ENCODE measurements at places on chromosomes 5 and 9.

DNA sequence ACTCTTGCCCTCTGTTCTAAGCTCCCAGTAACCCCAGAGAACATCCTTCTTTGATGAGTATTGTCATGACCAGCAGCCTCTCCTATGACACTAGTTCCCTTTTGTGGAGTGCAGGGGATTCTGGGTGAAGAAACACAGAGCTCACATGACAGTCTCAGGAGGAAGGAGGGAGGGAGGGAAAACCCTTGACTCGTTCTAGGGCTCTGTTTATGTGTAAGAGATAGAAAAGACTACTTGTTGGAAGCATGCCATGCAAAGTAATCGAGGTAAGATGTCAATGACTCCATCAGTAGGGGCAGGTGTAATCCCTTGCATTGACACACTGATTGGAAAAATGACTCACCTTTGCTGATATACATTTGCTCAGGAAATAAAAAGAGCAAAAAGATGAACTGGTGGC is 190.2 kb upstream of the ELL2 start:
- no peak for DNase-seq

DNA sequence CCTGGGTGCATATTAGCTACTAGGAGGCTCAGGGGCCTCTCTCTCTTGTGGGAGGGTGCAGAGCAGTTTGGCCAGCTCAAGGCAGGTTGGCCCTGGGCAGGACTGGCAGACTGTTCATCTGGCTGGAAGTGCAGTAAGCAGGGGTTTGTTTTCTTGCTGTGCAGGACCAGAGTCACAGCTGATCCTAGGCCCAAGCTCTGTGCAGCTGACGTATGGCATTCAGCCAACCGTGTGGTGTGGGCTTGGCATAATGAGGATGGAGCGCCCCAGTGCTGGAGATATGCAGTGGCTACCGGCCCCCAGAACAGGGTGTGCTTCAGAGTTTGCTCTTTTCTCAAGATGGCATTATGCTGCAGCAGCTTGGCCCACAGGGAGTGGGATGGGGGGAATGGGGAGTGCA is 31.0 kb upstream of the PHF24 start:
- DNase-seq, result no peak

GRCh38 chr5:80069251-80069800 is 34.2 kb downstream of the THBS4 start:
- no peak for DNase-seq

DNA sequence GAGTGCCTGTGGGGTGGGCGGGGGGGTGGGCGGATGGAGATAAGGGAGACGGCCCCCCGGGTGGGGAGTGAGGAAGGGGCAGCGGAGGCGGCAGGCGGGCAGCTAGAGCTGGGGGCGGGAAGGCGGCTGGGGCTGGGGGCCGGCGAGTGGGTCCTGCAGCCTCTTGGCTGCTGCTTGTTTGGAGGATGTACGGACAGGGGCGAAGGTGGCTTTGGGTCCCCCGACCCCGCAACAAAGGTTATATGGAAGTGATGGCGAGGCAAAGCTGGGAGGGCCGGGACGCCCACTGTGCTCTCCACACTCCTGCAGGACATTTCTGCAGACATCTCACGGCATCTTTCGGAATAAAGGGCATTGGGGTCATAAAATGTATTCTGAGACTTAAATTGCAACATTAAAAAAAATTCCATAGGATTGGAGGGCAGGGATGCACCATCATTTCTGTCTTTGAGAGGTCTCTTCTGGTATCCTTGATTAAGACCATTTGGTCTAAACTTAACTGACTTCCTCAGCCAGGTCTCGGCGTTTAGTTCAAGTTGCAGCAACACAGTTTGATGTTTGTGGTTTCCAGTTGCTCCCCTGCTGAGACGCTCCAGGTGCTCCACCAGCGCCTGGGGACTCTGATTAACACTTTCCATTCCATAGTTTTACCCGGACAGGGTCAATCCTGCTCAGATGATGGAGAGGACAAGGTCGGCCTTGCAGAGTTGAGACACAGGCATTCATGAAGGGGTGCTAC is 101.6 kb upstream of the SSBP2 start:
- DNase-seq, result peak; percentile 57

DNA sequence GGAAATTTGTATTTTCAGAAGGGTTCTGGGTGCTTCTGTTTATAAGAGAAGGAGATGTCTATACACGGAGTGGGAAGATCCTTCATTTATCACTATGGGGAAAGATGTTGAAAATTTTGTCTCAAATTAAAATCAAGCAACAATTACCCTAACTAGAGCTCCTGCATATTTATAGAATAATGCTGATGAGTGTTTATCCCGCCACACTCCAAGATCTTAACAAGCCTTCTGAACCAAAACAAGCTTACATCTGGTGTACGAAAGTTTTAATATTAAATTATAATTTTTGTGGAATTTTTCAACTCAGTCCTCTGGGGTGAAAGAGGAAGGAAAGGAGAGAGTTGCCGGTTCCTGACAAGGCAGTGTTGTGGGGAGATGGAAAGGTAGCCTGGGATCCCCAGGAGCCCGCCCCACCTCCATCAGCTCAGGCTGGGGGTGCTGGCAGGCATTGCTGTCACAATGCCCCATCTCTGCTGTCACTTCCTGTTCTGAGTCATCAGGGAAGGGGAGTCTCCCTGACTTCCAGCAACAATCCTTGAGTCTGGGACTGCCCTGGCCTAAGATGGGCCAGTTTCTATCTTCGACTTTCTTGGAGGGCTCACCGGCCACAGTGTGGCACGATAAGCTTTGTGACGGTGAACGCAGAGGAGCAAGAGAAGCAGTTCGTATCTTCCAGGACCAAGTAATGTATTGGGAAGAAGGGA is 64.5 kb downstream of the ERAP1 start:
- peak; percentile 68 for DNase-seq

- no peak for DNase-seq
These were observed 800.4 kb upstream of the DMAC1 start for GRCh38 chr9:8599937-8600336.

- DNase-seq, result no peak
These were observed 905.6 kb upstream of the CDH6 start for GRCh38 chr5:30287890-30288289.

DNA sequence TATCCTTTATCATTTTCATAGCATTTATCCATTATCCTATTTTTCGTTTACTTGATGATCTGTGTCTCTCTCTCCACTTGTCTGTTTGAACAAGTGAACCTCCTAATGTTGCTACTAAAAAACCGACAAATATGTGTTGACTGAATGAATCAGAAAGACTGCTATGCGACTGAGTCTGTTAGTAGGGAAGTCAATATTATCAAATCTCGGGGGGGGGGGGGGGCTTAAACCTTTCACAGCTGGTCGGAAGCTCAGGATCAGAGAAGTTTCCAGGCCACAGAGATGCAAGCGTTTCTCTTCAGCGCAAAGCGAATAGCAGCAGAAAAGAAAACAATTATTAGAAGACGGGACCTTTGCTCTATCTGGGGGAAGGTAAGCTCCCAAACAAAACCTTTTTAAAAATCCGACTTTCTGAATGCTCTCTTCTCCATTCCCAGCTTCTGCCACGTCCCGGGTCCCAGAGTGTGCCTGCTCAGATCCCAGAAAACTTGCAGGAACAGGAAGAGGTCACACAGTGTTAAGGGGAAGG is 412 bp downstream of the RIOK2 start:
- peak; percentile 61 for DNase-seq

DNA sequence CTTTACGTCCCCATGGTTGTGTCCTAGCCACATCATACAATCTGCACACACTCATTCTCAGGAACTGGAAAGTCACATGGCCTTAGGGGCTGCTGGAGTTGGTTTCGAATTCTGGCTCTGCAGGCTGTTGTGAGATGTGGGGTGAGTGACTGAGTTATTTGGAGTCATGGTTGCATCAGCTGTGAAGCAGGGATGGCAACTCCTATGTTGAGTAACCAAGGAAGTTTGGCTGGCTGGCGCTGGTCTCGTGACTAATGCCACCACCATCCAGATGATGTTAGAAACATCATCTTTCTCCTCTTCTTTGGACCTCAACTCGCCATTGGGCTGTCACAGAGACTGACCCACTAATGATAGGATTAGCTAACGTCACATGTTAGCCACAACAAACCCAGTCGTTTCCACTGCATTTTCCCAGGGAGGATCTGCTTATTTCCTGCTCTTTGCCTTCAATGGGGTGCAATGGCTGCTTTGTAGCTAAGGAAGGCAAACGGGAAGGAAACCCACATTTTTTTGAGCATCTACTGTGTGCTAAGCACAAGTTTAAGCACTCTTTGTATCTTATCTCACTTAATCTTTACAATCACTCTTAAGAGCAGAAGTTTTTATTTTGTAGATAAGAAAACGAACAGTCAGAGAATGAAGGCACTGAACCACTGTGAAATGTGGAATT is 78.1 kb upstream of the UBTD2 start:
- DNase-seq, result peak; percentile 95

DNA sequence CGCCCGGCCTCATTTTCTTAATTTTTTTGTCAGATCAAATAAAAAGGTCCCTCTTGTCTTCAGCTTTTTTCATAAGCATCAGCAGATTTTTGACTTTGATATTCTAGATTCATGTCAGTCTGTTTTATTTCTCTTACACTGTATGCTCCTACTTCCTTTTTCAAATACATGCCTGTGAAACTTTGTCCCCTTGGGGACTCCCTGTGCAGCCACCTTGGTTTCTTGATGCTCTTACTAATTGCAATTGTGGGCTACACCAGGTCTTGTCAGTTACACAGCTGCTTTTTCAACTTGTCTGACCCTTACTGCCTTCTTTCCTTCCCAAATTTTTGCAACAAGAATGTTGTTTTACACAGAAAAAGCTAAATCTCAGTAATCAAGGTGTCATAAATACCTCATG is 238.2 kb upstream of the KCNN2 start:
- DNase-seq, result no peak

- no peak for DNase-seq
These were observed 315.7 kb downstream of the RAB3C start for GRCh38 chr5:58898538-58898937.

DNA sequence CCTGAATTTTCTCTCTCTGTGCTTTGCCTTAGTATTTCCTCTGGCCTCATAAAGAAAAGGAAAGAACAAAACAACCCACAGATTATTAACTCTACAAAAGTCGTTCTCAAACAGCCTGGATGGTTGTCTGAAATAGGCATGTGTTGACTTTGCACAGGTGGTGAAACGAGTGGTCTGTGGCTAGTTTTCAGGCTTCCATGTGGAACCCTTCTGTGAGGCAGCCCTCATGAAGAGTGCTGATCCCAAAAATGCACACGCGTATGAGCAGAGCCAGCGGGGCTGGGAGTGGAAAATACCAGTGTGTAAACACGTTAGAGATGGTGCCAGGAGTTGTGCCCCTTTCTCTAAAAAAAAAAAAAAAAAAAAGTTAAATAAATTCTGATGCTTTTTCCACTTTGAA is 4.9 kb upstream of the PSAT1 start:
- no peak for DNase-seq

DNA sequence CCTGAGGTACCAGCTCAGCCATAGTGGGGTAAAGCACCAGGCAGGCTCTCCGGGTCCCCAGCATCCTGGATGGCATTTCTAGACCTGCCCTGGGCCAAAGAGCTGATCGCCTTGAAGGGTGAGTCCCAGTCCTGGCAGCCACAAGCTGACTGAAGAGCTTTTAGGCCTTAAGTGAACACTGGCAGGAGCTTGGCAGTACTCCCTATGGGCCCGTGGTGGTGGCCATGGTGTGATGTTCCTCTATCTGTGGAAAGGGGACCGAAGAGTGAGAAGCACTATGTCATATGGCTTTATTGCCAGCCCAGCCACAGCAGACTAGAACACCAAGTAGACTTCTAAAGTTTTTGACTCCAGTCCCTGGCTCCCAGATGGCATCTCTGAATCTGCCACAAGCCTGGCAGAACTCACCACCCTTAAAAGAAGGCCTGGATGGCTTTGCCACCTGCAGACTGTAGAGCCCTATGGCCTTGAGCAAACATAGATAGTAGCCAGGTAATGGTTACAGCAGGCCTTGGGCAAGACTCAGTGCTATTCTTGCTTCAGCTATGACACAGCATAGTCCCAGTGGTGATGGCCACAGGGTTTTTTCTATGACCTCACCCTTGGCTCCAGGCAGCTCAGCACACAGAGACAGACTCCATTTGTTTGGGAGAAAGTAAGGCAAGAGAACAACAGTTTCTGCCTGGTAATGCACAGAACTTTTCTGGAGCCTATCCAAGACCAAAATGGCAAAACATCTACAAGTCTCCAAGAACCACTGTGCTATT is 801.5 kb upstream of the DMAC1 start:
- DNase-seq, result no peak

DNA sequence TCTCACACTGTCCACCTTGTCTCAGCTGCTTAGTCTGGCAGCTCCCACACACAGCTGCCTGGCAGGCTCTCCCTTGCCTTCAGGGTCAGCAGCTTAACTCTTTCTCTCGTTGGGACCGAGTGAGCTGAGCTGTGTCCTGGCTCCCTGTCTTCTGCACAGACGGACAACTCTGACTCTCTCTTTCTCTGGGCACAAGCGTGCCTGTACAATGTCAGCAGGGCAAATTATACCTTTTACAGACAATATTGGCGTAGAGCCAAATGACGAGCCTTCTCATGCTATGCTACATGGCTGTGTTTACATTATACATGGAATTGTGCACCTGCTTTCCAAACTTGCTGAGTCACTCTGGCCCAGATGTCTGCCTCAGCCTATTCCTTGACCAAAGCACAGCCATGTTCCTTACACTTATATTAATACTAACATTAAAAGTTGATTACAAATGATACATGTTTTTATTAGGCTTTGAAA is 188.6 kb downstream of the CYLC2 start:
- no peak for DNase-seq

DNA sequence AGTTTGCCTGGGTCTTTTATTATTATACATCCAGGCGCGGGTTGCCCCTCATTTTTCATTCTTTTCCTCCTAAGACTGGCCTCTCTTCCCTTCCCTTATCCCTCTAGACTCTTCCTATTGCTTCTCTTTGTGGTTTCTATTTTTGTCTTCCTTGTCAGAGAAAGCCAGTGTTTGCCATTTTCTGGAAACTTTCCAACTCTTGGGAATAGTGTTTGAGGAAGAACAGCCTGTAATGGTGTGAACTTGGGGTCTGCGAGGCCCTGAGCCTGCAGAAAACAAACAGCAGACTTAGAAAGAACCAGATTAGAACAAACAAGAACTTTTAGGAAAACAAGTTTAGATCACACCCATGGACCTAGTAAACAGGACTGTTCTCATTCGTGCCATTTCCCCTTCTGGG is 15.5 kb downstream of the PRKACG start:
- no peak for DNase-seq
